Fibroblast of gingiva (primary cell): ENCODE measurements at places on chromosomes 2 and 18.

GRCh38 chr2:226676618-226677017 is 123.0 kb downstream of the IRS1 start:
- DNase-seq = no peak

- no peak for DNase-seq
Observed at GRCh38 chr2:240229603-240230235, 89.3 kb upstream of the OTOS start.

- no peak for DNase-seq
Observed at GRCh38 chr2:219871351-219871750, 243.9 kb downstream of the SLC4A3 start.

- no peak for DNase-seq
Observed at GRCh38 chr18:3086871-3087270, 73.9 kb upstream of the LPIN2 start.

GRCh38 chr2:7881063-7881462 is 800.8 kb upstream of the ID2 start:
- no peak for DNase-seq

GRCh38 chr2:159683817-159684216 is 28.5 kb upstream of the MARCHF7 start:
- no peak for DNase-seq

DNA sequence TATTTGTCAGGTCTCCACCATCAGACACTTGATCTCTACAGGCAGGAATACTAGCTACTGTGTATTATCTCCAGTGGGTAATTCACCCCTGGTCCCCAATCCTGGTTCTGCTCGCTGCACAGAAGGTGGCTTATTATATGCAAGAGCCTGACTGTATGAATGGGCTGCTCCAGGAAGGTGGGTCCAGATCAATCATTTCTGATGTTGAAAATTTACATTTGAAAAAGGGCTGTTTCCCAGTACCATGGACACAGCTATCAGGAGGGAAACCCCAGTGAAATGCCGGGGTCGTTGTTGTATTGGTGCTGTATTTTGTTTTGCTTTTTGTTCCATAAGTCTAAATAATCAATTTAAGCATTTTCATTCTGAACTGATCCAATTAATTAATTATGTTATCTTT is 367.6 kb downstream of the RND3 start:
- DNase-seq = no peak

DNA sequence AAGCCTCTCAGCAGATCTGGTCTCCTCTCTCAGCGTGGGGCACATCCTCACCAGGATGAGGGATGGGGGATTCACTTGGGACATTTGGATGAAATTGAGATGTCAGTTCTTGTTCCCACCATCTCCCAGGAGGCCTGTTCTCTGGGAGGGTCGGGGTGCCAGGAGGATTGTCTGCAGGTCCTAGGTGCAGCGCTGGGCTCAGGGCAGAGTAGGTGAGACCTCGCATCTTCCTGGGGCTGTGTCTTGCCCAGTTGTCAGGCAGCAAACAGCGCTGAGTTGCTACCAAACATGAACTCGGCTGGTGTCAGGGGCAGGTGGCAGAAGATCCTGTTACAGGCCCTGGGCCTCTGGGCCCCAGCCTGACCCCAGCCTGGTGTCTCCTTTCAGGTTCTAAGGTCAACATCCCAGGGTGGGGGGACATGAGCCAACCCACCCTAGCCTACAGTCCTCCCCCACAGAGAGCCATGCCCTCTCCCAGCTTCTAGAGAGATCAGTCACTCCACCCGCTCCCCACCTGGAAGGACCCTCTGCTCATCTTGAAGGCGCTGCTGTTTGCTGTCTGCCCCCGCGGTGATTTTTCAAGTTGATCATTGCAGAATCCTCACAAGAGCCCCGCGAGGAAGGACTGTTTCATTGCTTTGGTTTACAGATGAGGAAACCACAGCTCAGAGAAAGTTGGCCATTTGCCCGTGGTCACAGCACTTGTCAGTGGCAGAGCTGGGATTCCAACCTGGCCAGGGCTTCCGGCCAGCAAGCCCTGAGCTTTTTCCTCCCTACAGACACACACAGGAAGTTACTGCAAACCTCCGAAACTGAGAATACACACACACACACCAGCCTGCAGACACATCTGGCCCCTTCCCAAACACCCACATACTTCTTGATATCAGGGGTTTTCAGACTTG is 83.9 kb downstream of the STPG4 start:
- peak; percentile 83 for DNase-seq

DNA sequence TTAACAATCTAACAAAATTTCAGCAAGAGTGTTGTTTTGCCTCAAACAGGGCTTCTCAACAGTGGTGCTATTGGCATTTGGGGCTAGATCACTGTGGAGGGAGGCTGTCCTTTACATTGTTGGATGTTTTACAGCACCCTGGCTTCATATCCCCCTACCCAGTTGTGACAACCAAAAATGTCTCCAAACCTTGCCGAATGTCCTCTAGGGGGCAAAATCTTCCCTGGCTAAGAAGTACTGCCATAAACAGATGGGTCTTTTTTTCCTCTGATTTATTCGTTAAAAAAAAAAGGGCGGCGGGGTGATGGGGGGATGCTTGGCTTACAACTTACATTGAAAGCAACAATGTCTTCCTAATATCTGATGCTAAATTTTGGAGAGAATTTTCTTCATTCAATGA is 207.6 kb upstream of the CCDC150 start:
- peak; percentile 4 for DNase-seq

DNA sequence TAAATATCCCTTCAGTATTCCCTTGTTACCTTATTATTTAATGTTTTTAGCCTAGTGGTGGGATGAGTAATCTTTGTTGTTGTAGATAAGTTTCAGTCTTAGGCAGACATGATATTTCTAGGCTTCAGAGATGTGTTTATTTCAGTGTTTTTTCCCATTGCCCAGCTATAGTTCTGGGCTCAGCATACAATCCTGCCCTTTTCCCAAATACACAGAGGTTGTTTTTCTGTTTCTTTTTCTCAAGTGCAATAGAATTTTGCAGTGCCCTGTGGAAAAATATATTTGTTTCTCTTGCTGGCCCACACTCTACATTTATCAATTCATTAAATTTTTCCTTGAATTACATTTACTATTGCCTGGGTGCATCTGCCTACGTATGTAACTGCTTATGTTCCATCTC is 321.8 kb downstream of the KCNJ3 start:
- DNase-seq = no peak
